ENCODE measurements at places on chromosomes 4 and X.
A peak's percentile ranks its signal among the peaks of the same experiment; 100 is the strongest.

DNA sequence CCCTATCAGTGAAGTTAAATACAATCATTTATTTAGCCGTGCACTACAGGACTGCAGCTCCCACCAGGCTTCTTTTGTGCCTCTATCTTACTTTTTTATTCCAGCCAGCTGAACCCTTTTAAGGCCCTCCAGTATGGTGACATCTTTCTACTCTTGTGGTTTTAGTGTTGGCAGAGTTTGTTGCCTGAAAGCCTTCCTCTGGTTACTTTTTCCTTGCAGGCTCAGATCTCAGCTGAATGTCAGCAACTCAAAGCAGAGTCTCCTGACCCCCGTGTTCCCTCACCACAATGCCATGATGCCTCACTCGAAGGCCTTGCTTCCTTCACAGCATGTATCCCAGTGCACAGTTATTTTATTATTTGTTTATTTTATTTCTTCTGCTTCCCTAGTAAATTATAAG, 818.9 kb upstream of the LCORL start:
- DNase-seq, result no peak

DNA sequence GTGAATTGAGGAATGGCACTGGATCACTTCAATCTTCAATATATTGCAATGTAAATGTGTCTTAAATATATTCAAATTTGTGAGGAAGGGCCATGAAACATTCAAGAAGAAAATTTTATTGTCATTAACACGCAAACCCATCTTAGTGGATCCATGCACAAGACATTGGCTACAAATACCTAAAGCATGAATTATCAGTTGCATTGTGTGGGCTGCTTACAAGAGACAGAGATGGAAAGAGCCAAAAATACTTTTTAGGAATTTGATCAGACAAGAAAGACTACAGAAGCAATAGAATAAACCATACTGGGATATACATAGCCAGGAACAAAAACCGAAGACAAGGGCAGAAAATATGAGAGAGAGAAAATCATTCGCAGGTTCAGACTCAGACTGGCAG, 616.2 kb upstream of the GRIA3 start:
- DNase-seq, result no peak

DNA sequence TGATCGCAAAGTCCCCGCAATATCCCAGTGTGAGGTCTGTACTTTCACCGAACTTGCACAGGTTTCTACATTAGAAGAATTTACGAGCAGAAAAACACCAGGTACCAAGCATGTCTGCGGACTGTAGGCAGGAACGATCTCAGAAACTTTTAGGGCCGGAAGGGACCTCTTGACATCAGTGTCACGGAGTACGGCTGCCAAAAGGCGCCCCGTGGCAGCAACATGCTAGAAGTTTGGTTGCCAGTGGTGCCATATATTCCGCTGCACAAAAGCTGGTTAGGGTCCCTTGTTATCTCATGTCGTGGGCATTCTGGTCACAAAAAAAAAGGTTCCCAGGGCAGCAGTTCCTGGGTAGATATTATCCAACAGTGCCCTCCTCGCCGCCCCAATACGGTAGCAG, 61.0 kb upstream of the DCAF8L1 start:
- no peak for DNase-seq

DNA sequence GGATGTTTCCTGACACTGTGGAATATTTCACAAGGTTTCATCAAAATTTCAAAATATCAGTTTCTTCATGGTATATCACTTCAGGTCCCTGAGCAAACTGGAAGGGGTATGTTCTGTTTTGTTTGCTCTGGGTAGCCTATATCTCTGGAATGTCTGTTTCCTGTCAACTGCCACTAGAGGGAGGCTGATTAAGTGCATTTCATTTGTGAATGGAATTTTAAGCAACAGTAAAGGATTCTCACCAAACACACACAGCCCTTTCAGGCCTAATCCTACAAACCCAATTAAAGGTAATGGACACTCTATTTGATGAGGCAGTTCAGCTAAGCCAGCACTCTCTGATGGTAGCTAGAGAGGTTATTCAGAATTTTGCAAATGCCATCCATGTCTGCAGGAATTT, 307.1 kb downstream of the TEX13A start:
- no peak for DNase-seq

DNA sequence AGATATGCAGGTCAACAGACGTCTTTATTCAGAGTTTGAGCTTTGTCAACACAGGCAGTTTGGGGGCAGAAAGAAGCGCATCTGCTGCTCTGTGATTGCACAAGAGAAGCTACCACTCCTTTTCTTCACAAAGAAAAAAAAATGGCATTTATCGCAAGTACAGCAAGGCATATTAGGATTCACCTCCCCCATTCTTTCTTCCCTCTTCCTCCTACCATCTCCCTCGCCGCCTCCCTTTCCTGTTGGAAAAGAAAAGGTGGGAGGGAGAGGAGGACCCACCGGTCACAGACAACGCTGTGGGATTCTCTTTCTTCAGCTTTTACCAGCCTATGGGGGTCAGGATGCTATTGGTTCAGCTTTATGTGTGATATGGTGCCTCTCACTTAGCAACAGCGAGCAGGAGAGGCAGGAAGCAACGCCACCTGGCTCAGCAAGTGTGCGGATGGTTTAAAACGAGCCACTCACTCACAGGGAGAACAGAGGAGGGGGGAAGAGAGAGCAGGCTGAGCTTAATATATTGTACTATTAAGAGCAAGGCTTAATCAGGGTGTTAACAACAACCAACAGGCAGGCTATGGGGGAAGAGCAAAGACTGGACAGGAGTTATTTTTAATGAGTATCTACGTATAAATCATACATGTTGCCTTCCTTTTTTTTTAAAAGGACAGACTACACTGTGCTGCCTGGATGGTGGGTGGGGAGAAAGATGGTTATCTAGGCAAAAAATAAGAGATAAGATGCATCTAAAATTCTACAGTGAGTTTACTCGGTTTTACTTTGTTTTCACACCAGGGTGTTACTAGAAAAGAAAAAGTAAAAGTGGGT, 104.7 kb downstream of the MAML3 start:
- DNase-seq, result no peak

DNA sequence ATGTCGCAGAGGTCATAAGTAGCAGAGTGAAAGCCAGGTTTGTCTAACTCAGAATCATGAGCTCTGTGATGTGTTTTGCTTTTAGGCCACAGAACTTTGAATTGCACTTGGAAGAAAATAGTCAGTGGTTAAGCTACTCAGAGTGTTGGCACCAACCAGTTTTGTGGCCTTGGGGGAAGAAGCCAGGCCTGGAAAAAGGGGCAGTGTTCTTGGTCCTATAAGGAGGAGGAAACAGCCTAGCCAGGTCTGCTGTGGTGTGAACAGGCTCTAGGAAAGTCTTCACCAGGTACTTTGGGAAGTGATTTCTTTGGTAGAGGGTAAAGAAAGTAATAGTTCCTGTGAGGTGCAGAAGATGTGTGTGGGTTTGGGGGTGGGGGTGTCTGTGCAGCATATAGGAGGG, 49.2 kb downstream of the FHIP1A start:
- DNase-seq, result no peak

DNA sequence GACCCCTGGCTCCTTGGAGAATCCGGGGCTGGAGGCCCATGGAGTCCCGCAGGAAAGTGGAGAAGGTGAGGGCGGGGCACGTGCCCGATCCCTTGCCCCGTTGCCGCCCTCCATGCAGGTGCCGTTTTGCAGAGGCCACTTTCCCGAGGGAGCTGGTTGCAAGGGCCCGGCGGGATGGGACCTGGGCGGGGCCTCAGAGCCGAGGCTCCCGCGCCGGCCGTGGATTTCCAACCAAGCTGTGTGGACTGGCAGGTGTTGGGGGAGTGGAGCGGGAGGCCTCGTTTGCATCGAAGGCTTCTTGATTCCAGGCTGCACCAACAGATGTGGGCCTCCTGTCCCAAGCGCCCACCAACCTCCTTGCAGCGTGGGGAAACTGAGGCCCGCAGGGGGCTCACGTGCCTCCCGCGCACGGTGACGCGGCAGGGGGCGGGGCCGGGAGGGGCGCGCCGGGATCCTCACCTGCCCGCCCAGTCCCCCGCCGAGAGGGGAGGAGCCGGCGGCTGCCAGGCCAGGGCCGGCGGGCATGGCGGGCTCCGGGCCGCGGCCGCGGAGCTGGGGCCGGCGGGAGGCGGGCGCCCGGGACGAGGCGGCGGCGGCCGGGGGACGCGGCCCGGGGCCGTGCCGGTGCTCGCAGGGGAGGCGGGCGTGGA, 24.9 kb downstream of the SH3BP2 start:
- peak; percentile 7 for DNase-seq

DNA sequence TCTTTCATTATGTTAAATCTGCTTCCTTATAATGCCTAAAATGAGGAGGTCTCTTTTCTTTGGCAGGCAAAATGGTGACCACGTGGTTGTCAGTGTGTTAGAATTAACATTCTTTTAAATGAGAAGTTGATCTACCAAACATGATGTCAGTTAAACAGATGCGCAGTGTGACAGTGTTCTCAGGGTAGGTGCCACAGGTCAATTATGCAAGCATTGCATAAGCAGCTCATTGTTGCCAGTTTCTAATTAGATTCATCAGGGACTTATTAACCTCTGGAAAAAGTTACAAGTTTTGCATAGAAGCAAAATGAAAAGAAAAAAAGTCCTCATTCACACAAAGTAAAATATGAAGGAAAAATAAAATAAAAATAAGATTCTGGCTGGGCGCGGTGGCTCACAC, 324.1 kb upstream of the GALNT7 start:
- DNase-seq, result no peak

GRCh38 chr4:55086578-55086977, 38.8 kb downstream of the KDR start:
- DNase-seq, result no peak

DNA sequence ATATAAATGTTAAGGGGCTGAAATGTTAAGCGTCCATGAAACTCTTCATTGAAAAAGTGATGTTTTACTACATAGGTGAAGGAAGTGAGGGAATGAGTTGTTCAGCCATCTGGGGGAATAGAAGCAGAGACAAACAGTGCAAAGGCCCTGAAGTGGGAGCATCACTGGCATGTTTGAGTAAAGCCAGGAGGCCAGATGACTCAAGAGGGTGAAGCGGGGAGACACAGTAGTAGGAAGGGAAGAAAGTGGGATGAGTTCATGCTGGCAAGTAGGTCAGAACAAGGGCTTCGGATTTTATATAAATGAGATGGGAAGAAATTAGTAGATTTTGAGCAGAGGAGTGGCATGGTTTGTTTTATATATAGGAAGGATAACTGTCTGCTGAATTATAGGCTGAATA, 112.5 kb upstream of the MAP9 start:
- DNase-seq, result no peak

DNA sequence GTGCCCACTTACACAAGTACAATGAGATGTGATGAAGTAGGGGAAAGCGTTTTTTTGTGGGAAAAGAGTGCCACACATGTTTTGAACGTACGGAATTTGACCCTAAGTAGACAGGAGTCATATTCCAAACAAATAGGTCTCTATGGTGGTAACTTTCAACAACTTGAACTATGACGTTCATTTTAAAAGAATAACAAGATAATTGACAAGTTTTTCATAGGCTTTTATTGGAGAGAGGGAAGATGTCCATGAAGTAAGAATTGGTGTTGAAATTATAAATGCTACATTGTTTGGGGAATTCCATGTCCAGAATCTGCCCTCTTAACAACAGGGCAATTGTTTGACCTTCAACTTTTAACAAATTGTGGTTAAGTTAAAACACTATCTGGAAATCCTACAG, 126.5 kb downstream of the GASK1B start:
- DNase-seq, result no peak

- DNase-seq, result no peak
Measured at GRCh38 chr4:73661646-73662119, 41.4 kb upstream of the RASSF6 start.

- no peak for DNase-seq
Measured at GRCh38 chrX:47646636-47647035, 3.7 kb downstream of the ELK1 start.

DNA sequence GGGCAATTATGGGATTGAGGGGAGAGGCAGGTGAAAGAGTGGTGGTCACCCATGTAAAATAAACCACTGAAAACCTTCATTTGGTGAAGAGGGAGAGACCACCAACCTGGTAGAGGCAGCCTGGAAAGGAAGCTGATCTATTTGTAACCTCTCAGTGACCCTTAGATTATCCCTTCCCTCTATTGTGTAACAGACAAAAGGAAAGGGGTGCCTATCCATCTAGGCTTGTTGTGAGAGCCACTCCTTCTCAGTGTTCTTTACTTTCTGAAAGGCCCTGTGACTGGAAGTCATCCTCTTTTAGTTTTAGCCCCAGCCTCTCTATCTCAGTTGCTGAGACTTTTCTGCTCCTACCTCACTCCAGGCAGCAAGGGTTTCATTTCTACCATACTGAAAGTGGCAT, 142.4 kb downstream of the TMEM164 start:
- no peak for DNase-seq

DNA sequence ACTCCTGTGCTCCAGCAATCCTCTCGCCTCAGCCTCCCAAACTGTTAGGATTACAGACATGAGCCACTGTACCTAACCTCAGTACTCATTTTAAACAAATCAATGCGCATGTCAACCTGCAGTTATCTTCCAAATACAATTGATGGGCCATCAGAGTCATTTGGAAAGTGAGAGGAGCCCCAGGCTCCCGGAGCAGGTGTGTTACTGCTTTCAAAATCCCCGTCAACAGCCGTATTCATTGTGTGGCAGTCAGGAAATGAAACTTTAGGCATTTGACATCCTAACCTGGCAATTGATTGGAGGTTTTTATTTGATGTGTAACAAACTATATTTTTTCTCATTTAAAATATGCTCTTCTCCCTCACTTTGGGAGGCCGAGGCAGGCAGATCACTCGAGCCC, 623.6 kb upstream of the TENM3 start:
- no peak for DNase-seq

DNA sequence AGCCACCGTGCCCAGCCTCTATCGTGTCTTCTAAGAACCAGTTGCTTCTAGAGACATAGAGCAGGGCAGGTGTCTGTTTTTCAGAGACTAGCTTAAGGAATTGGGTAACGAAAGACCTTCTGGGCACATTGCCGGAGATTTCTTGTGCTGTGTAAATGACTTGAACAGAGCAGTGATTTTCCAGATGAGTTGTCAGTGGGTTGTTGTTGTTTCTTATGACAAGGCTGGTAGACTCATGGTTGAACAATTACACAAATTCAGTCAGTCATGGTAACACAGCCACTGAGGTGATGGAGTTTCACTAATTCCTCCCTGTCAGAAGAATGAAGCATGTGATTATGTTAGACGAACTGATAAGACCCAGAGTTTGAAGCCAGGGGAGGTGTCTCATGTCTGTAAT, 20.5 kb upstream of the DDX3X start:
- DNase-seq, result no peak

GRCh38 chr4:7874838-7875237, 64.8 kb downstream of the AFAP1 start:
- DNase-seq, result no peak

DNA sequence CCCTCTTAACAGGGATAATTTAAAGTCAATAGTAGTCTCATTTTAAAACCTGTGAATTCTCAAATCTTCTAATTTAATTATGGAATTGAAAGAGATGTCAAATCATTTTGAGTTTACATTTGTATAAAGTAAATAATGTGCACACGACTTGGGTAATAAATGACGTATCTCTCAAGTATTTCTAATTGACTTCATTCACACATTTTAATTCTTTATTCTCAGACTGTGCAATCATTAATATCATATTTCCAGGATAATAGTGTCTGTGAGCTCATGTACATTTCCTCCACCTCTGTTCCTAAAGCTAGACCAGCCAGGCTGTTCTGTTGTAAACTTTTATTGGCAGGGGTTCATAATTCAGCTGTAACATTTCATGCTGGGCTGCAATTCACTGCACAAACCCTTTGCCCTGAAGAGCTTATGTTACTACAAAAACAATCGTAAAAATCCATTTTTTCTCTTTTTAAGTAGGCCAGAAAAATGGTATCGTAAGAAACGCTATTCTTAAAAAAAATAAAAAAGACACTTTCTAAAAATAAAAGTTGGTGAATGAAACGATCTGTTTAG, 1103.1 kb upstream of the TENM3 start:
- no peak for DNase-seq

GRCh38 chr4:6245246-6246169, 24.1 kb upstream of the WFS1 start:
- no peak for DNase-seq

Data from HCT116 (cell line).